ENCODE measurements at places on chromosomes 12 and 14. TPM values are rescaled to one million over a fixed set of nuclear protein-coding genes. Genes with fewer than 3 reads are reported as not detected.

GRCh38 chr12:92537290-92537960 lies 165.4 kb upstream of the PLEKHG7 start:
- no peak for DNase-seq

- DNase-seq, result no peak
Measured at GRCh38 chr12:113063396-113064350, 7.1 kb downstream of the DTX1 start.

DNA sequence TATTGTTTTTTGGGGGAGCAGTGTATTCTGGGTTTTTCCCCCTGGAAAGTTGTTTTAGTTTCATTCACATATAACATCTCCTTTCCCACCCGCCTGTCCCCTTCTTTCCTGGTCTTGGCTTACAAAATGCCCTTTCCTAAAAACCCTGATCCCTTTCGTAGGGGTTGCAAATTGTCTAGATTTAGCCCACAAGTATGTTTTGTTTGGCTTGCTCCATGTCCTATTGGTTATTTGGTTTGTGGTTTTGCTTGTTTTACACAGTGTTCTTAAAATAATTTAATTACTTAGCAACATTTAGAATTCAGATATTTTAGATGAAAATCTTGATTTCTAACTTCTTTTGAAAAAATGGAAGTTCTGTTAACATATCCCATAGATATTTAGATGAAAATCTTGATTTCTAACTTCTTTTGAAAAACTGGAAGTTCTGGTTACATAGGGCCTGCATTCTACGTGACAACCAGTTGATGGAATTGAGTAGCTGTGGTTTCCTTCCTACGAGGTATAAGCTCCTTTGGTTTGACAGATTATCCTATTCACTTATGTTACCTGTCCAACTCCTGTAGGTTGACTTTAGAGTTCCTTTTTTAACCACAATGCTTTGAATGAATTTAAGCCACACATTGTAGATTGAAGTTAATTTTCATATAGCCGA lies 89.2 kb upstream of the TMEM263 start:
- no peak for DNase-seq

DNA sequence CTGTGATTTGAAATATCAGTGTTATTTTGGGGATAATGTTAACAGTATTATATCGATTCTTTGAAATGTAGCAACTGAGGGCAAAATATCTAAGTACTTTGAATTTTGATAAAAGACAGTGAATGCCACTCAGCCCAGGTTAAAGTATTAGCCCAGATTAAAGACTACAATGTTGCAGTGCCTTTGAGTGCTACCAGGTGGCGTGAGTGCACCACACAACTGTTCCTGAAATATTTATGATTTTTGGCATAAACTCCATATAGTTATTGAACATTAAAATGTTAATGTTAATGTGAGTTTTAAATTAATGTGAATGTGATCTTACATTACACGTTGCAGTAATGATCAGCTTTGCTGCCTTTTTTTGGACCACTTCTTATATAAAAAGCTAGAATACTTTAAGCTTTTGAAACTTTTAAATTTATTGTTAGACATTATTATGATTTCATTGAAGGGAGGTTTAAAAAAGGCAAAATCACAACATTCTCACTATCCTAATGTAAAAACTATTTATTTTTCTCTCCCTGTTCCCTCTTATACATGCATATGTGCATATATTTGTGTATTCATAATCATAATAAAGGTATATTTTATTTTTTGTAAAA lies 22.5 kb downstream of the MRPS35 start:
- no peak for DNase-seq

GRCh38 chr12:21219206-21219605 lies 88.2 kb downstream of the SLCO1B1 start:
- no peak for DNase-seq

GRCh38 chr12:81206429-81206828 lies 128.6 kb downstream of the ACSS3 start:
- no peak for DNase-seq

GRCh38 chr14:77707355-77707723 lies 484 bp downstream of the ALKBH1 start:
- DNase-seq, result no peak

- DNase-seq, result no peak
Measured at GRCh38 chr14:30410986-30411385, 148.0 kb upstream of the G2E3 start.

GRCh38 chr12:26732005-26732908 lies 100.7 kb downstream of the ITPR2 start:
- DNase-seq, result no peak

DNA sequence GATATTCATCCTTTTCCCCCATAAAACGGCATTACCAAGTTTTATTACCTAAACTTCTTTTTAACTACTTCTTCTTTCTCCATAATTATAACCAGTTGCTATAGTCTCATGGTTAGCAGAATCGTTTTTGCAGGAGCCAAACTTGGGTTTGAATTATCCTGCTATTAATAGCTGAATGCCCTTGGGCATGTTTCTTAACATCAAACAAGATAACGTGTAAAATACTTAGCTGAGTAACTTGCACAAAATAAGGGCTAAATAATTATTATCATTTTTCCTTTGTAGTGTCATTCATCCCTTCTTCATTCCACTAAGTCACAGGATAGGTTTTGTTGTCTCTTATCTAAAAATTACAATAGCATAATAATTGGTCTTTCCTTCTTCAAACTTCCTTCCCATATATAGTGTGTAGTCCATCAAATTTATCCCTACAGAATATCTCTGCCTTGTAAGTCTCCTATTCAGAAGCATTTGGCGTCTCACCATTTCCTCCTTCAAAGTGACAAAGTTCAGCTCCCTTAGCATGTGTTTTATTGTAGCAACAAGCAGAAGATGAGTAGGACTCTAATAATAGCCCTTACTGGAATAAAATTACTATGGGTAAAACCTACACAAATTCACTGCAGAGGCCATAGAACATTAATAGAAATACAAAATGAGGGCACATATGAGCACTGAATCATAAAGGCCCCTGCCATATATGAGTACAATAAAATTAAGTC lies 63.8 kb downstream of the FAR2 start:
- no peak for DNase-seq

DNA sequence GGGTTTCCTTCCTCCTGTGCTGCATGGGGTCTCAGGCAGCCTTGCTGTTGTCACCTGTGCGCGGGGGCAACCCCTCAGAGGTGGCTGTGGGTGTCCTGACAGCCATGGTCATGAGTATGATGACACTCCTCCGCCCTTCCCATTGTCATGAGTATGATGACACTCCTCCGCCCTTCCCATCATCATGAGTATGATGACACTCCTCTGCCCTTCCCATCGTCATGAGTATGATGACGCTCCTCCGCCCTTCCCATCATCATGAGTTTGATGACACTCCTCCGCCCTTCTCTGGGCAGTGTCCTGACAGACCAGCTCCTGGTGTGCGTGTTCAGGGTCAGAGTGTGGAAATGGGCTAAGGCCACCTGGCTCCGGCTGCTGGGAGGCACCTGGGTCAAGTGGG lies 40.0 kb downstream of the FBRSL1 start:
- DNase-seq, result no peak

- DNase-seq, result no peak
Measured at GRCh38 chr14:75206190-75206589, 29.8 kb upstream of the TMED10 start.

DNA sequence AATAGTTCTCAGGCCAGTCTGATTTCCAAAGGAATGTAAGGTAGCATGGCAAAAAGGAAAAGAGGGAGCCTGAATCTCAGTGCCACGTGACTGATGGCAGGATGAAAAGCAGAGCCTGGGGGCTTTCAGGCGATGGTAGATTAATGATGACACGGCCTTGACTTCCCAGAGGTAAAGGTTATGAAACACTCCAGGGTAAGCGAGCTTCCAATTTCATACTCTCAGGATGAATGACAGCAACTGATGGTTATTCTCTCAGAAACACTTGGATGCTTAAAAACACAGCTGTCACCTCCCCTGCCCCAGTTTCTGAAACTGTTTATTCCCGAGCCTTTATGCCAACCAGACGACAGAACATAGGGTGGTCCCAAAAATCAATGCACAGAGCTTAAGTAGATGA lies 28.8 kb downstream of the GDF11 start:
- no peak for DNase-seq

Gene POTEM
- not detected for total RNA-seq

Gene INF2
- total RNA-seq, result 160 TPM

Gene KRT79
- total RNA-seq, result 2.4 TPM

Gene DDX11
- total RNA-seq, result 28.3 TPM

Data from mesenteric fat pad (tissue), 1 donor.